ELR (cell line): ENCODE measurements at places on chromosomes 1 and 21.

DNA sequence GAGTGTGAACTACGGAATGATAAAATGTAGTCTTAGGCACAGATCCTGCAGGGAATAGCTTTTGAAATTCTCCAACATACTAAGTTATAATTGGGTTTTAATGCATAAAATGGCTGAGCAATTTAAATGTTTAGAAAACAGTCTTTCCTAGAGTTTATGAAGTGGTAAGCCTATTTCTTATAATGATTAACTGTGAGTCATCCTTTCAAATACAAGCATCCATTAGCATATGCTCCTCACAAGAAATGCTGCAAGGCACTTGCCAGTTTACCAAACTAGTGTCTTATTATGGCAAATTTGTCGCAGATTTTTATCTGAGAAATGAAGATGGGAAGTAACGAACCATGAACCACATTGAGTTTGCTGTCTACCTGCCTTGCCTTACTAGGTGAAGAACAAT lies 101.3 kb upstream of the ESRRG start:
- peak; percentile 45 for DNase-seq

- no peak for DNase-seq
These were observed 8.4 kb upstream of the TNNI1 start for GRCh38 chr1:201429736-201430501.

DNA sequence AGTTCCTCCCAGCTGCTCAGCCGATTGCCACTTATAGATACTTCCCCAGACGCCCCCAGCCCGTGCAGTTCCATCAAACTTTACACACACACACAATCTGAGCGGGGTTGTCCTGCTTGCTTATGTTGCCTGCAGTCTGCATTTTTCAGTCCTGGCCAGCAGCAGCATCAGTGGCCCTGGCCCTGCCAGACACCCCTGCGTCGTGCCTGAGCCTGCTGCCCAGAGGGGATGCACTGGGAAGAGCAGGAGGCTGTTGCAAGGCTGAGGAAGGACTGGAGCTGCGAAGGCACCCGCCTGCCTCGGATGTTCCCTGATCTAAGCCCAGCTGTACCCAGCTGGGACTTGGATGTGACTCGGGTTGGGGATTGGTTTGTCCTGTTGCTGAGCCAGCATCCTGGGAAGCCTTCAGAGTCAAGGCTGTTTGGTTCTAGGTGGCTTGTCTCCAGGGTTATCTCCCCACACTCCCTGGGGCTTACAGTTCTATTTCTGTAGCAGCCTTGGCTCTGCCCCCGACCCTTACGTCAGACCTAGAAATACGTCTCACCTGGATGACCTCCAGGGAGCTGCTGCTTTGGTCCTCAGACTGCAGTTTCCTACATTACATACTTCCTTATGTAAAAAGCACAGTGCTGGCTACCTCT lies 42.3 kb downstream of the MAN1C1 start:
- DNase-seq: no peak

DNA sequence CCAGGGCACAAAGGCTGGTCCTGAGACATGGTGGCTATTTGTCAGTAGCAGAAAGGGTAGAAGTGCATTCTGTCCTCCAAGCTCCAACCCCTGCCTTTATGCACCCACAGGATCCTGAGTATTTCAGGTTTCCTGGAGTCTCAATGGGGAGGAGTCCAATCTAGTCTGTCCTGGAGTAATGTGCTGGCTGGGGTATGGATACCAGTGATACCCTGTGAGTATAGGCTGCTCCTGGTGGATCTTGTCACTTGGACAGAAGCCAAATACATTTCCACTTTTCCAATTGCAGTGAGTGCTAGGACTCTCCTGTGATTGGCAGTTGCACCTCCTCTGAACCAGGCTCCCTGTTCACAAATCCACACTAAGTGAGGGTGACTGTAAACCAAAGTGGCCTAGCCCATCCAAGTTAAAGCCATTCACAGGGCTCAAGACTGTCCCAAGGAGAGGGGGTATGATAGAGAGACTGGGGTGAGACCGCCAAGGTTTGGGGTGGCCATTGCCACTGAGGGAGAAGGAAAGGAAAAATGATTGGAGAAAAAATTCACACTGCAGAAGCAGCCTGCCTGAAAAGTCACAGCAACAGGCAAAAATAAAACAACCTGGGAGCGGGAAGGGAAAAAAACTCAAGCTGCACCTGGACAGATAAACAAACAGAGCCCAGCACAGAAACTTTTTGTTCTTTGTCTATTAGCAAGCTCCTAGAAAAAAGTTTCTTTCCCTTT lies 163.4 kb upstream of the ETV3 start:
- DNase-seq: no peak

GRCh38 chr1:48036710-48037355 lies 39.6 kb upstream of the TRABD2B start:
- no peak for DNase-seq

GRCh38 chr1:225318706-225319575 lies 108.9 kb downstream of the LBR start:
- DNase-seq: peak; percentile 62

- DNase-seq: no peak
These were observed 176.1 kb upstream of the CSF3R start for GRCh38 chr1:36658838-36659237.

GRCh38 chr1:156076609-156077429 lies 5.4 kb downstream of the MEX3A start:
- DNase-seq: no peak

DNA sequence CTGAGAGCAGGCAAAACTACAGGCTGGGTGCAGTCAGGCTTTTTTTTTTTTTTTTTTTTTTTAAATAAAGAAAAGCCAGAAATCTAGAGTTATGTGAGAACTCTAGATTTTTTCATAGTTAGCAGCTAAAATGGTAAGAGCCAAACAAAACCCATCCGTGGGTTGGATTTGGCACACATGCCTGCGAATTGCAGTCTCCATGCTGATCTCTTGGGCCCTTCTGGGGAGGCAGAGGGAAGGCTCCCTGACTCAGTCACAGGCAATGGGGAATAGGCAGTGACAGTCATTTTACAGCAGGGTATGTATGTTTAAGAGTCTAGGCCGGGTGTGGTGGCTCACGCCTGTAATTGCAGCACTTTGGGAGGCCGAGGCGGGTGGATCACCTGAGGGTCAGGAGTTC lies 2.6 kb downstream of the TXLNA start:
- no peak for DNase-seq

DNA sequence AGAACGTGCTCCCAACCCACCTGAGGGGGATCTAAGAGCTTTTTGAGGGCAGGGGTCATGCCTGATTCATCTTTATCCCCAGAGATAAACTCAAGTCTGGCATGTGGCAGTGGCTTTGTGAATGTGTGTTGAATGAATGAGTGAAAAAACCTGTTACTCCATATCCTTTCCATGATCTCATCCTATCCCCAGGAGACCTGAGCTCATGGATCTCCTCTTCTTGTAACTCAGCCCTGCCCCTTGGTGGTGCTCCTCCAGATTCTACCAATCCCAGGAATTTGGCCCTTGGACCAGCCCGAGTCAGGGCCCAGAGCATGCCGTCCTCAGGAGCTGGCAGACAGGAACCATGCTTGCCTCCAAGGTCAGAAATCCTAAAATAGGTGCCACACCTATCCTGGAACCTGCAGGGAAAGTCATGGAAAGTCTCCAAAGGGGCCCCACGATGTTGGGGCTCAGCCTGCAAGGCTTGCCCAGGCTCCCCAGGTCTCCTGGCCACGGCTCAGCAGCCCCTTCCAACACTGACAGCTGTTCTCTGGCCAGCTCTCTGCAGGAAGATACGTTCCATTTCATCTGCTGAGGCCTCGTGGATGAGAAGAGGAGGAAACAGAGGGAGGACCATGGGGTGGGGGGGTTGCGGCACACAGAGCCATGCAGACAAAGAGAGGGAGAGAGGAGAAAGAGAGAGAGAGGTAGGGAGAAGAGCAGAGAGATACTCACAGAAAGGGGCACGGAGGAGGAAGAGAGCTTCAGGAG lies 214.6 kb downstream of the TRABD2B start:
- DNase-seq: no peak

DNA sequence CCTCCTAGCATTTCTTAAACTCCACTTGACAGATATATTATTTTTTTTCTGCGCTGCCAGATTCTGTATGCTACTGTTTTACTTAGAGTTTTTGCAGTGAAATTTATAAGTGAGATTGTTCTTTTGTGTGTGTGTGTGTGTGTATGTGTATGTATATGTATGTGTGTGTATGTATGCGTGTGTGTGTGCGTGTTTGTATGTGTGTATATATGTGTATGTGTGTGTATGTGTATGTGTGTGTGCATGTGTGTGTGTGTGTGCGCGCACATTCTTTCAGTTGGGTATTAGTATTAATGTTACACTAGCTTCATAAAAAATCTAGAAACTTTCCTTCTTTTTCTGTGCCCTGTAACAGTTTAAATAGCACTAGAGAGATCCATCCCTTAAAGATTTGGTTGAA lies 152.6 kb upstream of the CSF3R start:
- DNase-seq: no peak

DNA sequence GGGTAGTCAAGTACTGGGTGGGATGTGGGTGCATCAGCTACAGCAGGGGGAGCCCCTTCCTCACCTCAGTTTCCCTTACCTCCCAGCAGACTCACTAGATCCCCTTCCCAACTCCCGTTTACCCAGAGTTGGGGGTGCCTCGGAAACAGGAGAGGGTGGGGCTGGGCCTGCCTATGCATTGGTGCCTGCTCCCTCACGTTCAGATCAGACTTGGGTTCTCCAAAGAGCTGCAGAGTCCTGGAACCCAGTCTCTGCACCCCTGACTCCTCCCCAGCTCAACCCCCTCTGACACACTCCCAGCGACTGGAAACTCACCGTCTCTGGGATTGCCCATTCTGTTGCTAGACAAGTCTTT lies 6.0 kb downstream of the FOXO6 start:
- no peak for DNase-seq

DNA sequence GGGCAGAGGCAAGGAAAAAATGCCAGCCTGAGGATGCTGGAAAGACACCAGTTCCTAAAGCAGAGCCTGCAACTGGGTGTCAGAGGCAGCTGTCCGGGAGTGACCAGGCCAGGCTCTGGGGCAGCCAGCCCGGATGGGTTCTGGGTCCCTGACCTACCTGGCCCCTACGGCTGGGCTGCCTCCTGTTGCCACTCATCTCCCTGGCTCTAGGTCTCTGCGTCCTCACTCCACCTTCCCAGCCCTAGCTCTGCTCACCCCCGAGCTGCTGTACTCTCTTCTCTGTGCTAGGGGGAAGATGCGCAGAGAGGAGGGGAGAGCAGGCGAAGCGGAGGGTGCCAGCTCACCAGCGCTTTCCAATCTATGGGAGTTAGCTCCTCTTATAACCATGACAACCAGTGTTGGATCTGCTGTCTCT lies 9.0 kb downstream of the ARHGEF2 start:
- no peak for DNase-seq

DNA sequence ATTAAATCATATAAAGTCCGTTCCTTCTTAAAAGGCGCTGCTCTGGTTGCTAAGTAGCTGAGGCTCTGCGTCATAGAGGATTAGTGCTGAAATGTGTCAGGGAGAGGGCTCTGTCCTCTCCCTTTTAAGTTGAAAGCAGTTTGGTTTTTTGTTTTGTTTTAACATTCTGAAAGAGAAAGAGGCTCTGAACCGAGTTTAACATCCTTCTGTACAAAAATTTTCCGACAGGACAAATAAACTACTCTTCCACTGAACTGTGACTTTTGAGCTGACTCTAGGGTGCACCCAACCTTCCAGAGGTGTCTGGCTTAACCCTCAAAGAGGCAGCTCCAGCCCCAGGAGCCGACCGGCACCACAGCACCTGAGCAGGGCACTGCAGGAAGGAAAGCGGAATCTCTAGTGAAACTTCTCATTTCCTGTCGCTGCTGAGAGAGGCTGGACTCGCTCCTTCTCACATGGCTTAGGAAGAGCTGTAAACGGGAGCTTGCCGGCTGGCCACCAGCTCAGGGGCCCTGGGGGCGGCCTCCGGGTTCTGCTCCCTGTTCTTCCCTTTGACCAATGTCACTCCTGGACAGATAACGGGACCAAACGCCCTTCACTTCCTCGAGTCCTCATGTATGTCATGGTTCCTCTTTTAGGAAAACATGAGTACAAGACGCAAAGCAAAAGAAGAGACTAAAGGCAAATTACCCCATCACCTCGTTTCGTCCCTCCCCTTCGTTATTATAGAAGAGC lies 1.2 kb downstream of the VAV3 start:
- no peak for DNase-seq

- DNase-seq: no peak
These were observed 70.4 kb upstream of the GREM2 start for GRCh38 chr1:240682166-240682858.

DNA sequence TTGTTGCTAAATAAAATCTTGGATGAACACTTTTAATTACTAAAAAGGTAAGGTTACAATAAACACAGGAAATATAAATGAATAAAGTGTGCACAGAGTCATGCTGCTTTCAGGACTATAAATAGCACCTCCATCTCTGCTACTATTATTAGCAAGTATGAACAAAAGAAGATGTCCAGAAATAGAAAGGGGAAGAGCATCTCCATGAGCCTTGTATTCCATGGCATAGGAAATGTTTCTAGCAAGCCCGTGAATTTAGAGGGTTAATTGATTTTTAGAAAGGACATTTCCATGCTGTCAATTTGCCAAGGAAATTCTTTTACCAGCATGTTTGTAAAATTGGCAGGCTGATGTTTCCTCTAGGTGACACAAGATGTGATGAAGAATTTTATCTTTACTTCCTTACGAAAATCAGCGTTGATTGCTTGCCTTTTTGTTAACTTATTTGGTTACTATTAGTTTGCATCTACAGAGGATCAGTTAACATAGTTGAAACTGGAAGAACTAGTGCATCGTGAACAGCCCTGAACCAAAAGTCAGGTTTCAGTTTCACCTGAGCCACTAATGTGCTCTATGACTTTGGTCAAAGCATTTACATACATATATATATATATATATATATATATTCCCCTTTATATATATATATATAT lies 45.3 kb downstream of the NR5A2 start:
- DNase-seq: no peak

DNA sequence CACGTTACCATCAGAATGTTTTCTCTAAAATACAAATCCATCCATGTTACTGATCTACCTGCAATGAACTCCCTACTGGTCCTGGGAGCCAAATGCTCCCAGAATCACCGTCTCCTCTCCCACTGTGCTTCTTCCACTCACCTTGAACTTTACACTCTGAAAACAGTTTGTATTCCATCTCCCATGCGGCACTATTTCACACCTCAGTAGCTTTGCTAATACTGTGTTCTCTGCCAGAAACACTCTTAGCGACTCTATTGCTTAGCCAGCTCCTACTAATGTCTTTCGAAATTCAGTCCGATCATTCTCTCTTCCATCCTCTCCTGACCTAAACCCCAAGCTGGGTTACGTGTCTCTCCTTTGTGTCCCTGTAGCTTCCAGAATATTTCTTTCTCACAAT lies 284.4 kb upstream of the DUSP10 start:
- DNase-seq: no peak
